ENCODE measurements at places on chromosomes 4 and X.

GRCh38 chrX:154401045-154401799 is 3.0 kb downstream of the RPL10 start:
- DNase-seq, result no peak

- no peak for DNase-seq
Observed at GRCh38 chr4:41656106-41656505, 92.4 kb downstream of the PHOX2B start.

DNA sequence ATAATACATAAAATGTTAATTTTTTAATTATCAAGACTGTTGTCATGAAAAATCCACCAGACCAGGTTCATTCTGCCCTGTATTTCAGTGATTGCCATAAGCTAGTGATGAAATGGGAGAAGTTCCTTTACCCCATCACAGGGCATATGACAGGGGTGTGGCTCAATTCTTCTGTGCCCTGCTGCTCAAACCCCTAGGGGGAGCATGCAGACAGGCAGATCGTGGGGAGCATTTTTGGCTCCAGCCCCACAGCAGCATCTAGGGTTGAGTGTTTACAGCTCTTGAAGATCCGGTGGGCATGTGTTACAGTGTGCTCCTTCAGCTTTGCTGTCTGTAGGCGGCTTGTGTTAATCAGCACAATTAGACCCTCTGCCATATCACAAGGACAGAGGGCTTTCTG is 700.7 kb downstream of the PCDH18 start:
- DNase-seq, result no peak

- DNase-seq, result no peak
Observed at GRCh38 chr4:7161721-7162214, 30.6 kb upstream of the SORCS2 start.

- DNase-seq, result no peak
Observed at GRCh38 chrX:3678328-3678727, 35.1 kb downstream of the PRKX start.

- no peak for DNase-seq
Observed at GRCh38 chrX:45743081-45743533, 542.4 kb upstream of the DIPK2B start.

- DNase-seq, result no peak
Observed at GRCh38 chr4:2364654-2365053, 53.8 kb downstream of the ZFYVE28 start.

DNA sequence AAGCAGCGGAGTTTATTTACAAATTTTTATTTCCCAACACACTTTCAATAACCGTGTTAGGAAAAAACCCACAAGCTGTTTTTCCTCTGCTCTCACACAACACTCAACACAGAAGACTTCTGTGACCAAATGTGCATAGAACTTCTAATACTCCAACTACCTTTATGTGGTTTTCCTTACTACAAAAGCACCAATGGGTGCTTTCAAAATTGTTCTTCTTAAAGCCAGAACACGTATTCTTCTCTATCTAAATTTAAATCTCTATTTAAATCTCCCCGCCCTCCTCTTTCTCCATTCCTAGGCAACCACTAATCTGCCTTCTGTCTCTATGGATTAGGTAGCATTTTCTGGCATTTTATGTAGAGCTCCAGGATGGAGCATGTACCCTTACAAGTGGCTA is 90.0 kb downstream of the SHROOM2 start:
- DNase-seq, result no peak

DNA sequence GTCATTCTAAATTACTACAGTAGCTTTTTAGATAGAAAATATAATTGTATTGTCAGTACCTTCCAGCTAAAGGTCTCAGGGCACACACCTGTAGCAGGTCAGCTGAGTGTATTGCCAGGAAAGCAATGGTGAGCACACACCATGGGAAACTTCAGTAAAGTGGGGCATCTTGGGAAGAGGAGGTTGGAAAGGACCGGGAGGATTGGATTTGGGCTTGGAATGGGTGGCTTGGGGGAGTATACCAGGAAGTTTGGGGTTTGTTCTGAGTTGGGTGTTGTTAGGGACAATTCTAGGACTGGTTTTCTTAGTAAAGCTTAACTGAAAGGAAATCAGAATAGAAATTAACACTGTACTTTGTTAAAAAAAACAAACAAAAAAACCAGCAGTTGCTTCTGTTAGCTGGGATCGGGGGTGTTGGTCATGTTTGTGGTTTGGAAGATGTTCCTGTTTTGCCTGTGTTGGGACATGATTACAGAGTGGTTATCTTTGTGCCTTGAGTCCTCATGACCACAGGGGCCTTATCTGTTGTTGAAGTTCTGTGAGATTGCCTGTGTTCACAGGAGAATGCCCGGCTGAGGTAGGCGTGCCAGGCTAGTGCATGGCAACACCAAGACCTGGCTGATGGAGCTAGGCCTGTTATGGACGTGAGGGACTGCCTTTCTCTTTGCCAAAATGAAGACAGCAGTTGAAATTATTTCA is 35.1 kb downstream of the PRIMPOL start:
- DNase-seq, result peak; percentile 95

DNA sequence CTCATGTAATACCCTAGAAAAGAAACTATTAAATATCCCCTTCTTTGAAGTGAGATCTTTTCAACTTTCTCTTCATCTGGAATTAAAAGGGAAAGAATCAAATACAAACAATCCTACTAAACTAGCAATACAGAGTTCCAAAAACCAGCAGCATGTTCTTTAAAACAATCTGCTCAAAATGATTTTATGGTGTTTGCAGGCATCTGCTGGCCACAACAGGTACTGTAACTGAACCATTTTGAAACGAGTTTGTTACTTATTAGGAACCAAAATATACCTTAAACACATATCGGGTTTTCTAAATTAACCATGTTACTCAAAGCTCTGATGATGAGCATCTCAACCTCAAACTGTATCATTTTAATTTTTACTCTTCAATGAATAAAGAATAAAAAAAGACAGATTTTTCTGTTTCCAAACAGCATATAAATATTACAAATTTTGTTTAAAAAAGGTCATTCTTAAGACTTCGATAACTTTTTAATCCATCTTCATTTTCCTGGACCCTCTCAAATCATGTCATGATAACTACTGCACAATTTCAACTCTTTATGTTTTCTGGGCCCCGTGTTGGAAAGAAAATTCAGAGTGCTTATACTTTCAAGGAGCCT is 56.5 kb downstream of the ARAP2 start:
- no peak for DNase-seq

DNA sequence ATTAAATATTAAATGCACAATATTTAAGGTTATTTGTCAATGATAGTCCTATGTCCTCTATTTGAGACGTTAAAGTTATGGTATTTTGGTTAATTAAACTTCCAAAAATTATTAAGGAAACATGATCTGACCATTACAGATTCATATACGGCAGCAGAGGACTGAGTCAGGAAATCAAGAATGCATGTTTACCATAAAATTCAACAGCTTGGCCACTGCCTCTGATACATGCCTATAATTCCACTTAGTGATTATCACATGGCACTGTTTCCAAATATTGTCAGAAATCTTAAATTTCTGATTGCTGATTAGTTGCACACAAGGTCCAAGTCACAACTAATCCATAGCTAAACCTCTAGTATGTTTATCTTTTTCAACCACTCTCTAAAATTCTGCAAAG is 232.2 kb upstream of the UGT8 start:
- DNase-seq, result no peak

DNA sequence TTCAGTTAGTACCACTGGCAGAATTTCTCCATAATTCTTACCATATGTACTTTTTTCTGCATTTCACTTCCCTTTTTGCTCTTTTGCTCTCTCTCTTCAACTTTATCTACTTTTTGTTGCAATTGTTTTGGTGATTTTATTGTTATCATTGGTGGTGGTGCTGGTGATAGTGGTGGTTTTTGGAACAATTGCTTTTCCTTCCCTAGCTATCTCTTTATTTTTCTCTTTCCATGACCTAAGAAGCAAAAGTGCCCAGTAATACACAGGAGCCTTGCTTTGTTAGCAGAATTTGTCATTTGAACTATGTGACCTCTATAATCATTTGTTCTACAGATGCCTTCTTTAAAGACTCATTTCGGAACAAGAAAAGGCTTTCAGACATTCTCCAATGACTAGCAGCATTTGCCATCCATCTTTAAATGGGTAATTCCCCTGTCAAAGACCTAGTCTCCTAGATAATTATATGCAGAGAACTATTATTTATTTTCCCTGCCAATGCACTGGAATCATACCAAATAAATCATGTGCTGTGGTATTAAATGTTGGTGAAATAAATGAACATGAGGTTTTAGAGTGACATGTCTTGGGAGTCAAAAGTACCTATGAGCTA is 154.5 kb downstream of the GASK1B start:
- DNase-seq, result no peak

DNA sequence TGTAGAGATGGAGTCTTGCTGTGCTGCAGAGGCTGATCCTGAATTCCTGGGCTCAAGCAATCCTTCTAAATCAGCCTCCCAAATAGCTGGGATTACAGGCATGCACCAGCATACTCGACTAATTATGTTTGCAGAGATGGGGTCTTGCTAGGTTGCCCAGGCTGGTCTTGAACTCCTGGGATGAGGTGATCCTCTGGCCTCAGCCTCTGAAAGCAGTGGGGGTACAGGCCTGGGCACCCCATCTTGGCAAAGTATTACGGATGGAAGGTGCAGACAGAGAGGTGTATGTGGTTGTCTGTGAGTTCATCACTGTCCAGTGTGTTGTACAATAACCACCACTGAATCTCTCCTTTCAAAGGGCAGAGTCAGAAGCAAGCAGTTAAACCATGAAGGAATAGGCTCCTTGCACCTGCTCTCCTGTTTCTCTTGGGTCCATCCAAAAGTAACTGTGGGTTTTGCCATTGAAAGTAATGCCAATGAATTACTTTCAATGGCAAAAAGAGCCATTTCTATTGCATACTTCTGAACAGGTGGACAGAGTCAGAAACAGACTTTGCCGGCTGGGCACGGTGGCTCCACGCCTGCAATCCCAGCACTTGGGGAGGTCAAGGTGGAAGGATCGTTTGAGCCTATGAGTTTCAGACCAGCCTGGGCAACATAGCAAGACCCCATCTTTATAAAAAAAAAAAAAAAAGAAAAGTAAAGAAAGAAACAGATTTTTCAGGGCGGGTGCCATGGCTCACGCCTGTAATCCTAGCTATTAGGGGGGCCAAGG is 7.0 kb upstream of the AKAP17A start:
- no peak for DNase-seq

DNA sequence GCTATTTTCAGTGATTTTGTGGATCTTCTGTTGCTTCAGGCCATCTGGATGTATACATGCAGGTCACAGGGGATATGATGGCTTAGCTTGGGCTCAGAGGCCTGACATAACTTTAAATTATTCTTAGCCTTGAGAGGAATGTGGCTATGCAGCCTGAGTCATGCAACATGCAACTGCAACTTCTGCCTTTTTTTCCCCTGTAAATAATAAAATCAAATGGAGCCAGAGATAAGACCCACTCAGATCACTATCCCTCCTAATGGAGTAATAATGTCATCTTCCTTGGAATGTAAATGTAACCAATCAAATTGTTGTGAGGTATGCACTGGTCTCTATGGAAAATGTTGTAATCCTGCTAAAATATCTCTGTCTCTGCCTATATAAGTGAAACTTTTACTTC is 54.9 kb downstream of the MAGEB17 start:
- DNase-seq, result no peak

- DNase-seq, result no peak
Observed at GRCh38 chr4:121943941-121944340, 7.9 kb downstream of the TRPC3 start.

DNA sequence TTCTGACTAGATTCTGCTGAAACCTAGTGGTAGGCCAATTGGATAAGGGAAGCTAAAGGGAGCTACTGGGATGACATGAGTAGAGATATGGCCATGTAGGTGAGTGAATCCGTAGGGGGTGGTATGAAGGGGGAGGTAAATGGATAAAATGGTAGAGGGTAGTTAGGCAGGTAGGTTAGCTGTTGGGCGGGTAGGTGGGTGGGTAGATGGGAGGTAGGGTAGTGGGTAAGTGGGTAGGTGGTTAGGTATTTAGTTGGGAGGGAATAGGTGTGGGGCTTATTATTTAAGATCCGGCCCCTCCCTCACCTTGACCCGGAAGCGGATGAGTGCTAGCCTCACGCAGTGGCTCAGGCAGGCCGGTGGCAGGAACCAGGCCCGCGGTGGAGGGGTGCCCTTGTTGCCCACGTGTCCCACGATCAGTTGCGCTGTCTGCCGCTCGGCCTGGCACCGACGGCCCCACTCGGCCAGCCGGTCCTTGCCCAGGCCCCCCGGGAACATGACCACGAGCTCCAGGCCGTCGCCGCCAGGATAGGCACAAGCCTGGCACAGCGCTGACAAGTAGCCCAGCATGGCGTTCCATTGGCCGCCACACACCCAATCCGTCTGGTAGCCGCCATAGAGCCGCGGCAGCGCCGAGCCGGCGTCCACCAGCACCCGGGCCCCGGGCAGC is 725 bp downstream of the FAM120C start:
- DNase-seq, result peak; percentile 7

- DNase-seq, result peak; percentile 55
Observed at GRCh38 chrX:75086731-75087195, 69.3 kb downstream of the ABCB7 start.

All from GF-D8 (cell line).